ENCODE measurements at places on chromosomes 3 and 15.

DNA sequence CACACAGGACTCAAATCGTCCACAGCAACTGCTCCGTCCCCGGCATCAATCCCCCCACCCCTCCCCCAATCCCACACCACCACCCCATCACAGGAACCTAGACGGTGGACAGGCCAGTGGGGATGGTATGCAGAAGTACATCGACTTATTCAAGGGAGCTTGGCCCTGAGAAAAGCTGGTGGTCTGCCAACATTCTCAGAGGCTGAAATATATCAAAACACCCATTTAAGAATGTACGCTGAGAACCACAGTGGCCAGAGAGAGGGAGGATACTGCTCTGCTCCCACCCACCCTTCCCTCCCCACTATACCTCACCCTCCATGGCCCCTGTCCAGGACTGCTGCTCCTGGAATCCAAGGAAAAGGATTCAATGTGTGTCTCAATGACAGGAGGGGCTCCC is 12.4 kb upstream of the USP3 start:
- DNase-seq: no peak

DNA sequence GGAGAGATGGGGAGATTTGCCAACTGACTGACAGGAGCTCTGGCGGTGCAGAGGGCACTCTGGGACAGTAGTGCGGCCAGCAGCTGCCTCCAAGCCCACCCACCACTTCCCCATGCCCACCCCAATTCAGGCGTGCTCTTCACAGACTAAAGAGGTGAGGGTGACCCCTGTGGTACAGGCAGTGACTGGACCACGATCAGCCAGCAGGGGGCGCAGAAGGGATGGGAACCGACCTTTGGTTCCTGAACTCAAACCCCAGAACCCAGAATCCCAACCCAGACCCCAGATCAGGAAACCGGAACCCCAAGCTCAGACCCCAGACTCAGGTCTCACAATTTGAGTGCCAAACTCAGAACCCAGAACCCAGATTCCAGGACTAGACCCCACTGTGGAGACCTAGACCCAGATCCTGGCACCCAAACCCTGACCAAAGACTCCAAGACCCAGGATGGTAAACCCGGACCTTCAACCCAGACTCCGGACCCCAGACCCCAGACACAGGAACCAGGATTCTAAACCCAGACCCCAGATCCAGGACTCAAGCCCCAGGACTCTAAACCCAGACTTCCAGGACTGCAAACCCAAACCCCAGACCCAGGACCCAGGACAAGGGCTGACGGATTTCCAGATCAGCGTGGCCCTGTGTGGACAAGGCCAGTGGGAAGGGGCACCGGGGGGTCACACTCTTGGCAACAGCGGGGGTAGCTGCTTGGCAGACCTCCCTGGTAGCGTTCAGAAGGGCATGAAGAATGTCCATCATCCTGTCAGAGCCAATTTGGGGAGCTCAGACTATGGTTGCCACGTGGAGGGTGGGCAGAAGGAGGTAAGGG is 3.7 kb upstream of the MYL3 start:
- no peak for DNase-seq

DNA sequence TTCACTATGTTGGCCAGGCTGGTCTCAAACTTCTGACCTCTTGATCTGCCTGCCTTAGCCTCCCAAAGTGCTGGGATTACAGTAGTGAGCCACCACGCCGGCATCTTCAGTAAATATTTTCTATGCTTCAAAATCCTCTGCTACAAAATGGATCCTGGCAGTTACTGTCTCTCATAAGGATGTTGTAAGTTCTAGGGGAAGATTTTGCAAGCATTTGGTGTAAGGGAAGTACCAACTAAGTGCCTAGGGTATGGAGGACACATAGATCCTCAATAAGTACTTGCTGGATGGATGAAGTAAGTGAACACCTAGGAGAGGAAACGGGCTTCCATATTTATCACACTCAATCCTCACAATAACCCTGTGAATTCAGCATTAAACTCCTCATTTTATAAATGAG is 6.6 kb downstream of the TM4SF4 start:
- DNase-seq: no peak

- no peak for DNase-seq
Measured at GRCh38 chr3:115520651-115521245, 102.6 kb upstream of the GAP43 start.

- no peak for DNase-seq
Measured at GRCh38 chr3:99711351-99711750, 73.0 kb downstream of the COL8A1 start.

DNA sequence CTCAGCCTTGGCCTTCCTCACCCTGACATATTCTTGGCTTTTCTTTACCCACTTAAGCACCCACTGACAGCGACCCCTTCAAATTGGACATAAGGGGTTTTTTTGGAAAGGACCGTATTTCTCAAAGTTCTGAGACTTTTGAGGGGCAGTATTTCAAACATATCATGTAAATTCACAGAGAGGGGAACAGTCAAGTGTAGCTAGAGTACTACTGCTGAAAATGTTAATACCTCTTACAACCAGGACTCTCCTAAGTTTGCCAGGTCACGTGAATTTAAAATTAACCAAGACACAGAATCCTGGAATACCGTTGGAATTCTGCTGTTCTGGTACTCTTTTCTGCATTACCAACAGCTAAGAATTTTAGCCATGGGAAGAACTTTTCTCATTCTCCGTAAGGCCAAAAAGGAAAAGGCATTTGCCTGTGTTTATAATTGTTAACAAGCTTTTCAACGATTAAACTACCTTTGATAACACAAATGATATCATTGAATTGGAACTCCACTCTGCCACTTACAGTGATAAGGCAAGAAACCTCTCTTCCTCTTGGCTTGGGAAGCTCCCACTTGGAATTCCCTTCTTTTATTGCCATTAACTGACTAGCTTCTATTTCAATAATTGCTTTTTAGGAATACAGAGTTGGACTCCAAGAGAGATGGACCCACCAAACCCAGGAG is 597 bp upstream of the GBE1 start:
- no peak for DNase-seq

GRCh38 chr3:24254649-24255048 is 240.0 kb downstream of the THRB start:
- DNase-seq: peak; percentile 86
